ENCODE measurements at places on chromosomes 1 and 21. TPM values are rescaled to one million over a fixed set of nuclear protein-coding genes. Genes with fewer than 3 reads are reported as not detected.

The TOR3A gene
- 6.3 TPM for polyA plus RNA-seq

DNA sequence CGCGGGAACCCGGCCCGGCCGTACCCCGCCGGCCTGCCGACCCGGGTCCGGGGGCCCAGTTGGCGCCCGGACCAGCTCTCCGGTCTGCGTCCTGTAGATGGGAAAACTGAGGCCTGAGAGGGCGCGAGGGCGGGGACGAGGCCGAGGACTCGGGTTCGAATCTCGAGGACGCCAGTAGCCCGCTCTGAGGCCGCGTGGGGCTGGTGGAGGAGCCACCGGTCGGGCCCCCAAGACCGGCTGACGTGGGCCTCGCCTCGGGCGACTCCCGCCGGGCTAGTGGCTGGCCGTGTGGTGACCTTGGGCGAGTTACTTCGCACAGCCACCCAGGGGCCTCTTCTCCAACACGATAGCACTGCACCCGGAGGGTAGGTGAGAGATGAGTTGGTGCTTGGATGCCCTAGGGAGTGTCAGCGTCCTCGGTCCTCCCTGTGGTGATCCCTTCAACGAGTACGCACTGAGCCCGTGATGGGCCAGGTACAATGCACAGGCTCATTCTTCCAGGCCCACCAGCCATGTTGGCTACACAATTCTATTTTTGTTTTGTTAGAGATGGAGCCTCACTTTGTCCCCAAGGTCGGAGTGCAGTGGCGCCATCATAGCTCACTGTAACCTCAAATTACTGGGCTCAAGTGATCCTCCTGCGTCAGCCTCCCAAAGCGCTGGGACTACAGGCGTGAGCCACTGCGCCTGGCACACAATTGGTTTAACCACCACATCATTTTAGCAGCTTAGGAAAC is 404 bp upstream of the SCMH1 start:
- no peaks in the 10 kb centered on the region for H3K36me3 ChIP-seq
- peak; percentile 68 for DNase-seq
- peak overlapping the region; percentile 69 for H3K4me3 ChIP-seq
- H3K27me3 ChIP-seq, result no peaks in the 10 kb centered on the region

The HES4 gene
- polyA plus RNA-seq, result 8.2 TPM

- peak overlapping the region; percentile 11 for H3K27ac ChIP-seq
- no peaks in the 10 kb centered on the region for H3K27me3 ChIP-seq
- peaks cover 14% of the 10 kb centered on the region for H3K4me1 ChIP-seq
- H3K4me3 ChIP-seq, result no peak overlapping the region
- DNase-seq, result peak; percentile 67
Measured at GRCh38 chr1:227218870-227219573, 99.3 kb downstream of the CDC42BPA start.

The C8B gene
- polyA plus RNA-seq, result 0.45 TPM

The UBL4B gene
- polyA plus RNA-seq, result not detected

DNA sequence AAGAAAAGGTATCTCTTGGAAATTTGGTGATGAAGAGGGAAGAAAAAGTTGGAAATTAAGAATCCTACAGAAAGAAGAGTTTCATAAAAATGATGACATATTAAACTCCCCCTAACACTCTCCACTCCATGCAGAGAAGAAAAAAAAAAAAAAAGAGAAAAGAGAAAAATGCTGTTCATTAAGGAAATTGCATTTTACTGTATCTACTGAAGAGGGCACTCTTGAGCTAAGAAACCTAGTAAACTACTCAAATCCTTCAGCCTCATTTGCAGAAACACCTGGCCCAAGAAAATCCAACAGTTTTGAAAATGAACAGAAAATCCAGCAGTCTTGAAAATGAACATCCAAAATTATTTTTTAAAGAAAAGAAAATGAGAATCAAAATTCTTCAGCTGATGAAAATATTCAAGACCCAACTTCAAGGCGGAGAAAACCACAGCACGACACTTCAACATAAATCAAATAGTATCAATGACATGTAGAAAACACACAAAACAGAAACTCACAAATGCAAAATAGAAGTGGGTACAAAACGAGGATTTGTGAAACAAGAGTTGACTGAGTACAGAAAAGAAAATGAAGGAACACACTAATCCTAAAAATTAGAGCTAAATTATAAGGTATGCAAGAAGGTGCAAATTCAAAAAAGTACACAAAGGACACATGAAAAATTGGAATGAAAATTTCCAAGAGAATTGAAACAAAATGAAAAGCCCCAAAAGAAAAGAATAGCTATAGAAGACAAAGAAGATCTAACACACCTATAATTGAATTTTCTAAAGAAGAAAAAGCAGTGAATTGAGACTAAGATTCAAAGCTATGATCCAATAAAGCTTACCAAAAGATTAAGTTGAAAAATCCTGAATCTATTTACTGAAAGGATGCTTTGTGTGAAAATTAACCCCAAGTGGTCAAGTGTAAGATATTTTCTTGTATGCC is 73.2 kb upstream of the DNAJC6 start:
- H3K36me3 ChIP-seq, result no peaks in the 10 kb centered on the region
- H3K27ac ChIP-seq, result no peak overlapping the region
- H3K4me3 ChIP-seq, result no peak overlapping the region
- H3K27me3 ChIP-seq, result no peaks in the 10 kb centered on the region
- DNase-seq, result peak; percentile 33

DNA sequence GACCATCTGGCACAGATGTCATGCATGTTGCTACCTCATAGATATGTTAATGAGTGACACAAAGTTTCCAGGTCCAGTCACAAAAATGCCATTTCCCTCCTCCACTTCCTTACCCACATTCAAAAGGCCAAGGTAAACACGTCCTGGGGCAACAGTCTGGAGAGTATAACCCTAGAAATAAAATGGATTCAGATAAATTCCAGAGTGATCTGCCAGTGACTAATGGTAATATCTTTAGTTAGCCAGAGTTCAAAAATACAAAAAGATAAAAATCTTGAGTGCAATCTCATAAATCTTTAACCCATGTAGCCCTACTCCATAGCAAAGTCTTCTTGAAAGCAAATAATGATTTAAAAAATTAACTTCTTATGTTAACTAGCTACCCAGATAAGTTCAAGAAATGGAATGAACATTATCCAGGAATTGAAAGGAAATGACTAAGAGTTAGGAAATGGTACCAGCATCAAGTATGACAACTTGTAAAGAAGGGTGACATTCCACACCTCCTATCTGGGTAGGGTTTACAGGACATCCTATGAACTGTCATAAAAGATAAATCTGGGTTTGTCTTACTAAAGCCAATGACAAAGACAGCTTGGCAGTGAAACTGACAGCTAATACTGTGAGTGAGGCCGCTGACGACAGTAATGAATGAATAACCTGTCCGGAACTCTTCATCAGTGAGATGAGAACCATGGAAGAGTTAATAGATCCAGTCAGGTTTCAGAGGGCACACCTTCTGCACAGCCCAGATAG is 18.1 kb downstream of the RGS2 start:
- H3K36me3 ChIP-seq, result no peaks in the 10 kb centered on the region
- H3K27ac ChIP-seq, result no peak overlapping the region
- H3K27me3 ChIP-seq, result peaks cover 3% of the 10 kb centered on the region
- H3K4me3 ChIP-seq, result no peak overlapping the region

GRCh38 chr1:24714859-24715520 is 30.3 kb upstream of the CLIC4 start:
- DNase-seq, result no peak
- H3K4me1 ChIP-seq, result no peaks in the 10 kb centered on the region
- H3K27ac ChIP-seq, result no peak overlapping the region
- no peaks in the 10 kb centered on the region for H3K27me3 ChIP-seq
- no peak overlapping the region for H3K4me3 ChIP-seq

GRCh38 chr21:46424621-46425020 is 34.1 kb upstream of the DIP2A start:
- no peak overlapping the region for H3K27ac ChIP-seq
- H3K4me1 ChIP-seq, result no peaks in the 10 kb centered on the region
- no peak overlapping the region for H3K4me3 ChIP-seq

GRCh38 chr21:37534431-37534830 is 167.9 kb downstream of the DYRK1A start:
- no peak overlapping the region for H3K4me3 ChIP-seq
- no peaks in the 10 kb centered on the region for H3K36me3 ChIP-seq
- H3K4me1 ChIP-seq, result no peaks in the 10 kb centered on the region
- DNase-seq, result no peak
- H3K27me3 ChIP-seq, result peaks cover 4% of the 10 kb centered on the region

DNA sequence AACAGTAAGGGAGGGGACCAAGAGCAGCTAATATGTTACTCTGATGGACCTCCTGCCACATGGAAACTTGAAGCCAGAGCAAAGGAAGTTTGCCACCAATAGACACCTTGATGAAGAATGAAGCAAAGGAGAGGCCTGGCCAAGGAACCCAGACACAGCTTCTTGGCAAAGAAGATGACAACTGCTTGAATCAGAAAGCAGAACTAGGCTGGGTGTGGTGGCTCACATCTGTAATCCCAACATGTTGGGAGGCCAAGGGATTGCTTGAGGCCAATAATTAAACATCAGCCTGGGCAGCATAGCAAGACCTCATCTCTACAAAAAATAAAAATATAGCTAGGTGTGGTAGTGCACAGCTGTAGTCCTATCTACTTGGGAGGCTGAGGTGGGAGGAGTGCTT is 31.7 kb upstream of the CAPZB start:
- no peaks in the 10 kb centered on the region for H3K36me3 ChIP-seq
- no peaks in the 10 kb centered on the region for H3K27me3 ChIP-seq
- no peaks in the 10 kb centered on the region for H3K4me1 ChIP-seq
- DNase-seq, result no peak

The ZDHHC18 gene
- 7.8 TPM for polyA plus RNA-seq

GRCh38 chr21:27567381-27567780 is 600.5 kb upstream of the ADAMTS5 start:
- no peaks in the 10 kb centered on the region for H3K27me3 ChIP-seq
- H3K27ac ChIP-seq, result no peak overlapping the region
- DNase-seq, result no peak

GRCh38 chr1:1111516-1112236 is 4.2 kb downstream of the C1orf159 start:
- no peaks in the 10 kb centered on the region for H3K36me3 ChIP-seq
- no peaks in the 10 kb centered on the region for H3K4me1 ChIP-seq
- no peak for DNase-seq
- no peak overlapping the region for H3K27ac ChIP-seq
- H3K27me3 ChIP-seq, result no peaks in the 10 kb centered on the region

- no peak overlapping the region for H3K4me3 ChIP-seq
- DNase-seq, result no peak
- peak overlapping the region; percentile 89 for H3K27ac ChIP-seq
- no peaks in the 10 kb centered on the region for H3K36me3 ChIP-seq
- peaks cover 26% of the 10 kb centered on the region for H3K4me1 ChIP-seq
Measured at GRCh38 chr21:42061986-42062235, 9.2 kb upstream of the UMODL1 start.

GRCh38 chr1:177817937-177818875 is 151.7 kb downstream of the SEC16B start:
- no peak for DNase-seq
- H3K36me3 ChIP-seq, result no peaks in the 10 kb centered on the region
- H3K27me3 ChIP-seq, result no peaks in the 10 kb centered on the region
- no peaks in the 10 kb centered on the region for H3K4me1 ChIP-seq

DNA sequence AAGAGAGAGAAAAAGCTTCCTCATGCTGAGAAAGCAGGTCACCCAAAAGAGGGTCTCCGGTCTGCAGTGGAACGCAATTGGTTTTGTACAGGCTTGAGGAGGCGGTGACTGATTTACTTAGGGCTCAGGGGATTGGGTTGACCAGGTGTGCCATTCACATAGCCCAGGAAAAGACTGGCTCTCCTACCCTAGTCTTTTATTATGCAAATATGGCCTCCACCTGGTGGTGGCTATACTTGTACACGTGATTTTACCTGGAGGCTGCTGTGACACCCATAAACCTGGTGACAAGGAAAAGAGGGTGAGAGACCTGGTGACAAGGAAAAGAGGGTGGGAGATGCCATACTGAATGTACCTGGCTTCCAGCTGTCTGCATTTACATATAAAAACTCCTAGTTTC is 49.9 kb downstream of the DNTTIP2 start:
- no peak for DNase-seq
- no peak overlapping the region for H3K27ac ChIP-seq
- no peaks in the 10 kb centered on the region for H3K36me3 ChIP-seq
- no peaks in the 10 kb centered on the region for H3K27me3 ChIP-seq

DNA sequence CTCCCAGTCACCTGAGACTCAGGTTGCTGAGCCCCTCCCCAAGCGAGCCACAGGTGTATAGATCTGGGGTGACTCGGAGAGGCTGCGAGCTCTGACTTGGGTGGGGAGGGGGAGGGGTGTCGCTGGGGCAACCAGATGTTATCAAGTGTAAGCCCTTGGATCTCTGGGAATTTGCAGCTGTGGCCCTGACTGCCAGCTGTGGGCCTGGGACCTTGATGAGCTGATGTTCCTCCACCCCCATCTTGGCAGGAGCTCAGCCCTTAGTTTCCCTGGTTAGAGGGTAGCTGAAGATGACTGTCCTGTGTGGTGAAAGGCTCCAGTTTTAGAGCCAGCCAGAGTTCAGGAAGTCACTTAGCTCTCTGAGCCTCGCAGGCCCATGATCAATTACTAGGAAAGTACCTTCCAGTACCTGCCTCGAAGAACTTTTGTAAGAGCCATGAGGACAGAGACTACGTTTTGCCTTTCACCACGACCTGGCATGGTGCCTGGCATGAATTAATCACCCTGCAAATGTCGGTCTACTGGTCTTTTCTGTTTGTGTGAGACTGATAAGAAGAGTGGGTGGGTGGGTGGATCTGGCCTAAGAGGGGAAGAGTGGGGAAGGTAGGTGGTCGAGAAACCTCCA is 55.8 kb downstream of the YARS1 start:
- peak overlapping the region; percentile 98 for H3K27ac ChIP-seq
- H3K4me1 ChIP-seq, result peaks cover 64% of the 10 kb centered on the region
- H3K4me3 ChIP-seq, result no peak overlapping the region
- no peaks in the 10 kb centered on the region for H3K27me3 ChIP-seq
- DNase-seq, result peak; percentile 84

The C1QC gene
- polyA plus RNA-seq, result 181 TPM

DNA sequence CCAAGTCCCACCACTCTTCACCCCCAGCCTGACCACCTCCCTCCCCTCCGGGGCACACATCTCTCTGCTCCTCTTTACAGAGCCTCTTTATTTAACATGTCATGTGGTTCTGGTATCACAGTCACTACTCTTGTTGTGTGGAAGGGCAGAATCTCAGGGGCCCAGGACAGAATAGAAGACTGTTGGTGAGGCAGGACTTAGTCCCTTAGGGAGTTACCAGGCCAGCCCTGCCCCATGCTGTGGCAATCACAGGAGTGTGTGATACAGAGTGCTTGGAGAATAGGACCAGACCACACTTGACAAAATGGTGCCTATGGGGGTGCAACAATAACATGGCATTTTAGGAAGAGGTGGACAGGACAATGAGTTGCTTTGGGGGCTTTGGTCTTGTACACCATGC is 43.0 kb upstream of the CRNN start:
- no peaks in the 10 kb centered on the region for H3K27me3 ChIP-seq
- no peak overlapping the region for H3K4me3 ChIP-seq
- no peak for DNase-seq
- H3K4me1 ChIP-seq, result peaks cover 2% of the 10 kb centered on the region
- H3K36me3 ChIP-seq, result no peaks in the 10 kb centered on the region

- no peaks in the 10 kb centered on the region for H3K4me1 ChIP-seq
- DNase-seq, result peak; percentile 40
- H3K4me3 ChIP-seq, result no peak overlapping the region
- no peaks in the 10 kb centered on the region for H3K36me3 ChIP-seq
- H3K27ac ChIP-seq, result no peak overlapping the region
Measured at GRCh38 chr1:143698016-143698415, 273.8 kb downstream of the FAM72C start.

The TMEM82 gene
- 45.9 TPM for polyA plus RNA-seq
